Esophagus squamous epithelium (tissue), 5 donors: ENCODE measurements at places on chromosomes 1 and 21. TPM values are rescaled to one million over a fixed set of nuclear protein-coding genes. Genes with fewer than 3 reads are reported as not detected.

DNA sequence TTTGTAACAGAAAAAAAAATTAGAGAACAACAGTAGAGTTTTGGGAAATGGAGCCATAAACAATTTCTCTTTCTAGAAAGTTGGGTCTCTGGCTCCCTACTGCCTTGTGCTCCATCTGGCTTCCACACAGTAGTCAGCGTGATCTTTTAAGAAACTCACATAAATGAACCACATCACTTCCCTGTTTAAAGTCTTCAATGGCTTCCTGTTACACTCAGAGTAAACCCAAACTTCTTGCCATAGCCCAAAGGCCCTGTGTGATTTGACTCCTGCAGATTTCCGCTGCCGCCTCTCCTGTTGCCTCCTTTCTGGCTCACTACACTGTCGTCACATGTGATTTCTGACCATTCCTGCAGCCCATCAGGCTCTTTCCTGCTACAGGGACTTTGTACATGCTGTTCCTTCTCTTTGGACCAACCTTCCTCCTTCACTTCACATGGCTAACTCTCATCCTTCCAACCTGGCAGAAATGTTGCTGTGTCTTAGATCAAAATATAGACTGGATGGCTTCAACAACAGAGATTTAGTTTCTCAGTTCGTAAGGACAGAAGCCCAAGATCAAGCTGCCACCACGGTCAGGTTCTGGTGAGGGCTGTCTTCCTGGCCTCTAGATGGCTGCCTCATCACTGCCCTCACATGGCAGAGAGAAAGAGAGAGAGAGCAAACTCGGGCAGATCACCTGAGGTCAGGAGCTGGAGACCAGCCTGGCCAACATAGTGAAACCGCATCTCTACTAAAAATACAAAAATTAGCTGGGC, 34.0 kb downstream of the OPRD1 start:
- DNase-seq, result no peak
- no peak overlapping the region for H3K27ac ChIP-seq
- H3K4me3 ChIP-seq, result no peak overlapping the region
- H3K4me1 ChIP-seq, result no peaks in the 10 kb centered on the region
- H3K36me3 ChIP-seq, result no peaks in the 10 kb centered on the region

- H3K4me1 ChIP-seq, result peaks cover 15% of the 10 kb centered on the region
- no peak overlapping the region for H3K27ac ChIP-seq
- H3K27me3 ChIP-seq, result no peaks in the 10 kb centered on the region
Measured at GRCh38 chr1:232593717-232594502, 36.0 kb downstream of the SIPA1L2 start.

GRCh38 chr1:119873135-119874015, 22.9 kb downstream of the ADAM30 start:
- DNase-seq, result no peak
- no peaks in the 10 kb centered on the region for H3K36me3 ChIP-seq
- no peaks in the 10 kb centered on the region for H3K4me1 ChIP-seq
- H3K27ac ChIP-seq, result no peak overlapping the region

Gene TMPRSS3
- total RNA-seq, result not detected

Gene DNAJC8
- total RNA-seq, result 55.1 TPM

Gene AK2
- 167 TPM for total RNA-seq

GRCh38 chr1:25684216-25684965, 67.8 kb downstream of the MAN1C1 start:
- H3K36me3 ChIP-seq, result no peaks in the 10 kb centered on the region
- H3K27me3 ChIP-seq, result no peaks in the 10 kb centered on the region
- H3K4me3 ChIP-seq, result no peak overlapping the region
- DNase-seq, result no peak
- H3K27ac ChIP-seq, result no peak overlapping the region
- peaks cover 34% of the 10 kb centered on the region for H3K4me1 ChIP-seq
